ENCODE measurements at places on chromosomes 3 and 15.
A peak's percentile ranks its signal among the peaks of the same experiment; 100 is the strongest.

DNA sequence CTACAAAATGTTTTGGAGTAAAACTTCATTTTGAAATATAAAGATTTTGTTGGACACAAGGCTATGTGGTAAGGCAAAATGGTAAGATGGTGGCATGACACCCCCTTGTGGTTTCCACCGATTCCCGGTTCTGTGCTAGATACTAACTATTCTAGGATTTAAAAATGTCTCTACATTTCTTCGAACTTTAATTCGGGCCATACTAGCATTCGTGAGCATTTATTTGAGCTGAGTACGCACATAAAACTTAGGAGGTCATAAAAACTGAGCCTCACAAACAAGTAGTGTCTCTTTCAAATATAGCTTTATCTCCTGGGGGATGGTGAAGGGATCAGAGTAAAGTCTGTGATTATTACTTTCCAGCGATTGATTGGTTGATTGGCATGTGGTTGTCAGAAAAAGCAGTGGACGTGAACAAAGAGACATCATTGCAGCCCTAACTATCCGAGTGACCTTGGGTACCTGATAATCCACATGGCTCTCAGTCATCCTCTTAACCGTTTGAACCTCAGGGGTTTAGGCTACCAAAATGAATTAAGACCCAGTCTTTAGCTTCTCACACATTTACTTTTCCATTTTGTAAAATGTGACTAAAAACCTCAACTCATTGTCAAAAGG, 1.1 kb upstream of the ZNF639 start:
- no peak for DNase-seq

- no peak for DNase-seq
Measured at GRCh38 chr3:53668872-53669271, 174.5 kb downstream of the CACNA1D start.

DNA sequence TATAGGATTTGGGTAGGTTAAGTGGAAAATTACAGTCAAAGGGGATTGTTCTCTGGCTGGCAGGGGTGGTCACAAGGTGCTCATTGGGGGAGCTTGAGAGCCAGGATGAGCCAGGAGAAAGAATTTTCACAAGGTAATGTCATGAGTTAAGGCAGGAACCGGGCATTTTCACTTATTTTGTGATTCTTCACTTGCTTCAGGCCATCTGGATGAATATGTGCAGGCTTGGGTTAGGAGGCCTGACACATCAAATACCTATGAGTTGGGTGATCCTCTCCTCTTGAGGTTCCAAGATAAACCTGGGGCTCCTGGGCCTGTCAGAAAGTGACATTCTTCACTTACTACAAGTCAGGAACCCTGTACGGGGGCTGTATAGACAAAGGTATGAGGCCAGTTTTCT, 68.7 kb downstream of the CD200 start:
- DNase-seq, result no peak

DNA sequence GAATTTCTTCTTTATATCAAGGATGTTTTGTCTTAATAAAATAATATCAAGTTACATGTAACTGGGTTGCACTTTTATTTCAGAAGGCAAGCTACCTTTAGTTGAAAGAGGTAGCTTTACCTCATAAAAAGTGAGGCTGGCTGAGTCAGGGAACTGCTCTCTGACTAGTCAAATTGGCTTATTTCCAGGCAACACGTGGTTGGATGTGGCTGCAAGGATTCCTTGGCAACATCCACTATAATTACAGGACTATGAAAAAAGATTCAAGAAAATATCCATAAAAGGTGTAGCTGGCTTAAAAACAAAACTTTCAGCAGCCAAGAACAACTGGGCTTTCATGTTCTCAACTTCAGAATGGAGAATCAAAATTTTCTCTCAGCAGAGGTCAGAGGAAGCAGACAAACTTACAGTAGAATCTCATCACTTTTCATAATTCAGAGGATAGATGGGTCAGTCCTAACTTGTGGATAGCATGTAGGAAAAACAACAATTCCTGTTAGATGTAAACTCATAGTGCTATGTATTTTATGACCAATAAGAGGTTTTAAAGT, 779.1 kb downstream of the MECOM start:
- no peak for DNase-seq

DNA sequence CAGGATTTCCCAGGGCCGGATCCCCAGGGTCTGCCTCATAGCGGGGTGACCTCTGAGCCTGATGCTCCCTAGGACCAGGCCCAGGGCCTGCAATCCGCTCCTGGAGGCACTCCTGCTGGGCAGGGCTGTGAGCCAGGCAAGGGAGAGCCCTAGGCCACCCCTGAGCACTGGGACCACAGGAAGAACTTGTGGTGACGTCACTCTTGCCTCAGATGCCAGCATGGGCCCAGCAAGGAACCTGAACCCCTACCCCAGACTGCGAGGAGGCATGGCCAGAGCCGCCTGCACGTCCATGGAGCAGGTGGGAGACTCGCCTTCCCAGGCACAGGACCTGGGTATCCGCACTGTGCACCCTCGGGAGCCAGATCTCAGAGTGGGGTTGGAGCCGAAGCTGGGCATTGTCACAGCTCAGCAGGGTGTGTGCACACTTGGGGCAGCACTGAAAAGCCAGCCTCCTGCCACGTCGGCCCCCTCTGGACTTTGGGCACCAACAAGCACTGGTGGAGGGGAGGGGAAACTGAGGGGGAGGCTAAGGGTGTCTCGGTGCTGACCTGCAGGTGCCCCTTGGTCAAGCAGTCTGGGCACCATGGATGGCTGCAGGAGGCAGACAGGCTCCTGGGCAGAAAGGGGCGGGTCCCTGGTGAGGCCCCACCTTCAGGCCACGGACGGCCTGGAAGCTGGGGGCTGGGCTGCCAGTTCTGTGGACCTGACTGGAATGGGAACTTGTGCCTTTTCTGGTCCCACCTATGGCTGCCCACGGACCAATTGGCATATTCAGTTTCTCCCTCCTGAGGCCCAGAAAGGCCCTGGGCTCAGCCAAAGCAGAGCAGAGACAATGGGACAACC, 49.3 kb downstream of the SLC6A20 start:
- no peak for DNase-seq

- no peak for DNase-seq
Measured at GRCh38 chr15:99169769-99170311, 65.0 kb downstream of the SYNM start.

DNA sequence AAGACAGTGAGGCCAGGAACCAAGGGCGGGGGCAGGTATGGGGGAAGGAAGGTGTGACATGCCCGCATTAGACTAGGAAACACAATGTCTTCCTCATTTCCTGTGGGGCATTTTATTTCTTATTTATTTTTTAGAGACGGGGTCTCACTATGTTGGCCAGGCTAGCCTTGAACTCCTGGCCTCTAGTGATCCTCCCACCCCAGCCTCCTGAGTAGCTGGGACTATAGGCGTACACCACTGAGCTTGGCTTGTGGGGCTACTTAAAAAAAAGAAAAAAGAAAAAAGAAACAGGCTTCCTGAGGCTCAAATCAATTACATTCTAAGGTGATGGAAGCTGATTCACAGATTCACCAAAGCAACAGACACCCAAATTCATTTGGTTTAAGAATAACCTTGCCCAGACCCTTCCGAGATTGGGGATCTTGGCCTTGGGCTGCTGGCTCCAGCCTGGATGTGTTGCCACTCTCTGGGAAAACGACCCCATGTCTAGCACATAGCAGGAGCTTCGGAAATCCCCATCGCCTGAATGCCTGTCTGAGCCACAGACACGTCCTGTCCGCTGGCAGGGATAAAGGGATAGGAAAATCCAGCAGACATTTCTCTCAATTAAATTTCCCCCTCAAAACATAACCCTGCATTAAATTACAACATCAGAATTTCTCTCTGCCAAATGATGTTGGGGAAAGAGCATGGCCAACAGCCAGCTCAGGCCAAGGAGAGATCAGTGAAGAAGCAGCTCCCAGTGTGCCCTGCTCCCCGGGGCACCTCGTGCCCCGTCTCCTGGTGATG, 13.0 kb downstream of the CPN2 start:
- DNase-seq, result no peak

DNA sequence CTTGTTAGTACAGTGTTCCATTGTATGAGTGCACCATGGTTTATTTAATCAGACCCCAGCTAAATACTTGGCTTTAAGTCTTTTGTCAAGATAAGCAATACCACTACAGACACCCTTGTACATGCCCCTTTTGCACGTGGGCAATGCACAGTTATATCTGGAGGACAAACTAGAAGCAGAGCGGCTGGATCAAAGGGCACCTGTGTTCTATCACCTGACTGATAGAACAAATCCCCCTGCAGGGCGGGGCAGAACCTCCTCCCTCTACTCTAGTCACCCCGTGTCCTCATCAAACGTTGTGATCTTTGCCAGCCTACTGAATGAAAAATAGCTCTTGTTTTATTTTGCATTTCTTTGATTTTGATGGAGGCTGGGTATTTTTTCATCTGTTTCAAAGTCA, 314.9 kb downstream of the TLE3 start:
- DNase-seq, result no peak

- no peak for DNase-seq
Measured at GRCh38 chr3:29156086-29156715, 124.7 kb upstream of the RBMS3 start.

DNA sequence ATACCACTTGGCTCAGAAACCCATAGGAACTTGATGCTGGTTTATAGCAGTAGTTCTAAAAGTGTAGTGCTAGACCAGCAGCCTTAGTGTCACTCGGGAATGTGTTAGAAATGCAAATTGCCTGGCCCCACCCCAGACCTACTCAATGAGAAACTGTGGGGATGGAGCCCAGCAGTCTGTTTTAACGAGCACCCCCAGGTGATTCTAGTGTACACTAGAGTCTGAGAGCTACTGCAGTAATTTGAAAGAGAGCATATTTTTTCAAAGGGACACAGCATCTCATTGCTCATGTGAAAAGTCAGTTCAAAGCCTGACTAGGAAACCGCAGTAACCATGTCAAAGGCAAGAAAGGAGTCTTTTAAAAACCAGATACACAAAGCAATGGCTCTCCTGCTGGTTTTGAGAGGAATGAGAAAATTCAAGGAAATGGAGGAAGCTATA, 313.4 kb downstream of the SQOR start:
- no peak for DNase-seq

GRCh38 chr3:195460091-195460713, 17.4 kb upstream of the ACAP2 start:
- DNase-seq, result no peak

DNA sequence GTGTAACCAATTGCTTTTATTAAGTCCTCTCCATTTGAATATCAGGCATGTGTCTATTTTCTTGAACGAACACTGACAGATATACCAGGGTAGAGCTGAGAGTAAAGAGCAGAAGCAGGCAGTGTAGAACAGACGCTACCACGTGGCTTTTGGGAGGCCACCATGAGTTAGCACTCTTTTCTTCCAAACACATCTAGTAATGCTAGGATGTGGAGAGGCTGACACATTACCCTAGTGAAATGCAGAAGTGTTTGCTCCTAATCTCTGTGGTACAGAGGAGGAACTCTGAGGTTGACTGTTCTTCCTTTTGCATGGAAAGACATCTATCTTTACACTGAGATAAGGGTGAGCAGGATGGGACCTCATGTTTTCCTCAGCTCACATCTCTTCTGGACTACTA, 216.3 kb downstream of the SATB1 start:
- no peak for DNase-seq

DNA sequence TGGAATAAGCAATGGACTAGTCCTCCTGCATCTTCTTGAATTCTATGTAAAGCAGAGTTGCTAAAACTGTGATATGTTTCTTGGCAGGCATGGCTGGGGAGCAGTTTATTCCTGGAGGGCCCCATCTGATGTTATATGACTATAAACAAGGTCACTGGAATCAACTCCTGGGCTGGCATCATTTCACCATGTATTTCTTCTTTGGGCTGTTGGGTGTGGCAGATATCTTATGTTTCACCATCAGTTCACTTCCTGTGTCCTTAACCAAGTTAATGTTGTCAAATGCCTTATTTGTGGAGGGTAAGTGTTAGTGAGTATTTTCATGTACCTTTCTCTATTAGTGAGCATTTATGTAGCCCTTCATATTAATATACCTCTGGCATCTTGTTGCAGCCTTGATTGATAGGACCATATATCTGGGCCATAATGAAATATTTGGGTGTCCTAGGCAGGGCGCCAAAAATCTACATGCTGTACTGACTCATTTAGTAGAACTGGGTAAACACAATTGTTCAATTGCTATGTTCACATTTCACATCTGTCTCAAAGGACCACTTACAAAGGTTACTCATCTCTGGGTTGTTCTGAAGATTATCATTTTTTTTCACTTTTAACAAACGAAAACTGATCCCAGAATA, 52.6 kb upstream of the ADGRG7 start:
- no peak for DNase-seq

- DNase-seq, result peak; percentile 30
Measured at GRCh38 chr15:100879464-100880138, at the start of gene ALDH1A3. Gene ALDH1A3 (plus strand): TSS chr15:100879831. CDS start chr15:100879908, 77 bp downstream.

GRCh38 chr15:78620021-78620526, 722 bp downstream of the CHRNA3 start:
- DNase-seq, result no peak

DNA sequence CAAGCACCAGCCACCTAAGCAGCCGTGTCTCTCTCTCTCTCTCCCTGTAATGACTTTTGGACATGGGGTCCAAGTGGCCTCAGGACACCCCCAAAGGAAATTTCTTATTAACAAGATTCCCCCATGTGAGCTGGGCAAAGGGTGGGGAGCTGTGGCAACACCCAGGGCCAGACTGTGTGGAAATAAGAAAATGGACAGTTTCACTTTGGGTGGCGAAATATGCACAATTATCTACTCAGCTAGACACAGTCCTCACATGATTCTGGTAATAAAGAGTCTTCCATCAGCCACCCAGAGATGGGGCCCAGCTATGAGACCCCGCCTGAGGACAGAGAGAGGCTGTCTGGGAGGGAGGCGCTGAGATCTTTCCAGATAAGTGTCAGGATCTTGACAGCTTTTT, 96.8 kb upstream of the TPM1 start:
- DNase-seq, result no peak

- DNase-seq, result no peak
Measured at GRCh38 chr3:20648294-20648693, 462.3 kb upstream of the SGO1 start.

- DNase-seq, result no peak
Measured at GRCh38 chr3:127330385-127330784, 42.5 kb upstream of the PRR20G start.

GRCh38 chr3:113897373-113897777, 50.4 kb upstream of the ZDHHC23 start:
- no peak for DNase-seq

DNA sequence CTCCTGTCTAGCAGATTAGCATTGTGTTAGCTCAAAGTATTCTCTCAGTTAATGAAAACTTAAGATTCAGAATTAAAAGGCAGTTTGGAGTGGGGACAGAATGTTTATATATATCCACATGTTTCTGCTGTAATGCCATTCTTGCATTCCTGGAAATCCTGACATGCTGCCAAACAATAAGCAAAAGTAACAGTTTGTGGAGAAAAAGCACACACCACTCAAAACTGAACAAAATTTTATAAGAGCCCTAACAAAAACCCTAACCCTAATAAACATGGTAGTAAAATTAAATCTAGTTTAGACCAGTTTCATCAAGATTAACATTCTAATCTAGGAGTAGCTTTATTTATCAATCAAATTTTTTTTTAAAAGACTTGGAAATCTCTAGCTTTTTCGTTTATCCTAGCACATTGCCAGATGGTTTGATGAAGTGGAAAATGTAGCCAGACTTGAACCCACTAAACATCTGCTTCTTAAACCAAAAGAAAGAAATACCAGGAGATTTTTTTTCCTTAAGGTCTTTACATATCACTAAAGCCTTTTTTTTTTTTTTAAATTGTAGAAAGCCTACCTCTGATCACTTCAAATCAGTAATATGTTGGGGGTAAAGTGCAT, 3.7 kb downstream of the TCAIM start:
- no peak for DNase-seq

All from GM18507 (cell line).